ENCODE measurements at places on chromosomes 4 and X.
A peak's percentile ranks its signal among the peaks of the same experiment; 100 is the strongest.

GRCh38 chrX:9234315-9234714, 200.4 kb upstream of the FAM9B start:
- no peak for DNase-seq

GRCh38 chr4:2080429-2081300, 21.5 kb downstream of the NAT8L start:
- DNase-seq: peak; percentile 28

GRCh38 chr4:106809076-106809475, 227.0 kb downstream of the DKK2 start:
- no peak for DNase-seq

- DNase-seq: no peak
Measured at GRCh38 chr4:835148-836002, 9.4 kb upstream of the CPLX1 start.

DNA sequence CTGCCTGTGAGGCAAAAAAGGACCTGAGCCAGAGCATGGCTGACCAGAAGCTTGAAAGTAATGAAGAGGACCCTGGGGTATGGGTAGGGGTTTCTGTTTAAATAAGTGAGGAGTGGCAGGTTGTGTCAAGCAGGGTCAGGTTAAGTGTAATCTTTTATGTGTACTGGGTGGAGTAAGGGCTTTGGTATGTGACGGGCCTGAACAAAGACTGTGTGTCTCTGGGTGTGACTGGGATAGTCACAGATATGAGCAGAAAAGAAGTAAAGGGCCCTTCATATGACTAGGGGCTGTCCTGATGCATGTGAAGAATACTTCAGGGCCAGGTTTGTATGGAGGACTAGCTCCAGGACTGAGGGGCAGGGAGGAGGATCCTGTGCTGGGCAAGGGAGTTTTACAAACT, 82.4 kb downstream of the ITIH6 start:
- DNase-seq: no peak

DNA sequence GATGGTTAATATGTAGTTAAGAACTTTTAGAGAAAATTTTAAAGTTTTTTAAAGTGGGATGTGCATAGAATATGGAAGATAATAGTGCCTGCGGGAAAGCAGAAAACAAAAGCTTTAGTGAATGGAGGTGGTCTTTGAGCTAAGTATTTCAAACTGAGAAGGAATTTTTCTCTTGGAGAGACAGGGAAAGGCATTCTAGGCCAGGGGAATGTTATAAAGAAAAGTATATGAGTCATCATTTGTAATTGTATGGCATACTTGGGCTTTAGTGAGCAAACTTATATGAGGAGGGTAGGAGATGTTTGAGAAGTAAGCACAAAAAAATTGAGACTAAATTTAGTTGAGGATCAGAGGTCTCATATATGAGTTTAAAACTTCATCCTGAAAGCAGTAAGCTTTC, 467.0 kb downstream of the PPARGC1A start:
- no peak for DNase-seq

DNA sequence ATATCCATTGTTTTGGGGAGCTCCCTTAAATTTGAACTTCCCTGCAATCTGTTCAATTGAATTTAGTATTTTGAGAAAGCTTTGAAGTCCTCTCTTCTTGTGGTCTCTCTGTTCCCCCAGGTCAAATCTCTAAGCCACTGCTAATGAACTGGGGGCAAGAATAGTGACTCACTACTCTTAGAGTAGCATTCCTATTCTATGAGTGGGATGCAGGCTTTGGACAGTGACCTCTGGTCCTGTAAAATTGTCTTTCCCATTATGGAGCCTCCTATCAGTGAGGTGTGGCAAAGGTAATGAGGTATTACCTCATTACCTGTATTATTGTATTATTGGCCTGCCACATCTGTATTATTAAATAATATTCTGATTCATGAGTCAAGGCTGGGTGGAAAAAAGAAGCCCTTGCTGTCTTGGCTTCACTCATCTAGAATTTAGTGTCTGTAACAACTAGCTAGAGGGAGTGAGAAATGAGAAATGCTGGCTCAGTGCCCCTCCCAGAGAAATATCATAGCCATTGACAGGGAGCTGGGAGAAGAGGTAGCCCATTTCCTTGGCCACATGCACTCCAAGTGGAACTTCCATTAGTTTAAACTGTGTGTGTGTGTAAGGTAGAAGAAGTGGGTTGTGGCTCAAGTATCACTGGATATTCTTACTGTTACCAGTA, 393.9 kb upstream of the CTSO start:
- DNase-seq: peak; percentile 50

GRCh38 chr4:162139412-162139811, 24.4 kb downstream of the FSTL5 start:
- DNase-seq: no peak

- DNase-seq: no peak
Measured at GRCh38 chr4:181569553-181569952, 673.6 kb upstream of the TENM3 start.

DNA sequence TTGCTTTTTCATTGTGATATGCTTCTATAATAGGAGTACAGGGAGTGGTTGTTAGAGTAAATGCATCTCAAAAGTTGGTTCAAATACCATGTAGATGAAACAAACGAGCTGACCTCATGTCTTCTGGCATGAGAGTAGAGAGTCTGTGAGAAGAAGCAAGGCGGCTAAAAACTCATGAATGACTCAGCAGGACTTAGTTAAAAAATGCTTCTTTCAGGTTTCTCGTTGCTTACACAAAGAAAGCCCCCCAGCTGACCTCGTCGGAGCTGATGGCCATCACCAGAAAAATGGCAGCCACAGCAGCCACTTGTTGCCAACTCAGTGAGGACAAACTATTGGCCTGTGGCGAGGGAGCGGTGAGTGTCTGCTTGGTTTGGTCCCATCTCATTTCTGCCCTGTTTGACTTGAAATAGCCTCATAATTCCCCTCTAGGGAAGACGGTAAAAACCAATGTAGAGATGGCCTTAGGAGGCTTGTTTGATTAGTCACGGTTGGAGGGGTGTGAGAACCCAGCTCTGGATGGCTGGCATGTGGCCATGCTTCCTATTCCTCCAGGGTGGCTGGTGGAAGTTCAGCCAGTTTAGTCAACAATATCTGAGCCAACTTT, 14.5 kb downstream of the AFP start:
- DNase-seq: peak; percentile 73

DNA sequence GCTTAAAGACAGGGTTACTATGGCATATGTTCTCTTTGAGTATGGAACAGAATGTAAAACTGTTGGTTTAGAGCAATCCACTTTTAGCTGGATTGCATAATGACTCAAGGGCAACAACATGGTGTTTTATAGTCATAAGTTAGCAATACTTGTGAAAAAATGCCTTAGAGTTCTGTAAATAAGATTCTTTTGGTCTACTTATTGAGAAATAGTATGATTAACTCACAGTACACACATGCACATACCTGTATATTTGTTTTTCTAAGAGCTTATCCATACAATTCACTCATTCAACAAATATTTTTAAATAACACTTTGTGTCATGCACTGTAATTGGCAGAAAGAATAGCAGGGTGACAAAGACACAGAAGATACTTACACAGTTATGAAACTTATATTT, 1415.5 kb downstream of the PCDH7 start:
- no peak for DNase-seq

GRCh38 chrX:100207331-100208024, 202.6 kb downstream of the PCDH19 start:
- DNase-seq: peak; percentile 38

DNA sequence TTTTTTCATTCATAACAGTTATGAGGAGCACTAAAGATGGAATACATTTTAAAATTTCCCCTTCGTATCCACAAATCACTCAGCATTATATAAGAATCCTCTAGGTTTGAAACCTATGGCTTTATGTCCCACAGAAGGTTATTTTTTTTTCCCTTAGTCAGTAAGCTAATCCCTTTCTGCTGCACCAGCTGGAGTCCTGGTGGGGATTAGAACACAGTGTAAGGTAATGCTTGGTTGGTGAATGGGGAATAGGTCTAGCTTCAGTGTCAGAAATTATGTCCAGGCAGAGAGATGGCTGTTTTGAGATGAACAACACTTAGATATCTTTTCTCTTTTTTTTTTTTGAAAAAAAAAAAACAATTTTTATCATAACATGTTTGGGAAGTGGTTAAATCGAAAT, 116.6 kb downstream of the RASGEF1B start:
- DNase-seq: no peak

DNA sequence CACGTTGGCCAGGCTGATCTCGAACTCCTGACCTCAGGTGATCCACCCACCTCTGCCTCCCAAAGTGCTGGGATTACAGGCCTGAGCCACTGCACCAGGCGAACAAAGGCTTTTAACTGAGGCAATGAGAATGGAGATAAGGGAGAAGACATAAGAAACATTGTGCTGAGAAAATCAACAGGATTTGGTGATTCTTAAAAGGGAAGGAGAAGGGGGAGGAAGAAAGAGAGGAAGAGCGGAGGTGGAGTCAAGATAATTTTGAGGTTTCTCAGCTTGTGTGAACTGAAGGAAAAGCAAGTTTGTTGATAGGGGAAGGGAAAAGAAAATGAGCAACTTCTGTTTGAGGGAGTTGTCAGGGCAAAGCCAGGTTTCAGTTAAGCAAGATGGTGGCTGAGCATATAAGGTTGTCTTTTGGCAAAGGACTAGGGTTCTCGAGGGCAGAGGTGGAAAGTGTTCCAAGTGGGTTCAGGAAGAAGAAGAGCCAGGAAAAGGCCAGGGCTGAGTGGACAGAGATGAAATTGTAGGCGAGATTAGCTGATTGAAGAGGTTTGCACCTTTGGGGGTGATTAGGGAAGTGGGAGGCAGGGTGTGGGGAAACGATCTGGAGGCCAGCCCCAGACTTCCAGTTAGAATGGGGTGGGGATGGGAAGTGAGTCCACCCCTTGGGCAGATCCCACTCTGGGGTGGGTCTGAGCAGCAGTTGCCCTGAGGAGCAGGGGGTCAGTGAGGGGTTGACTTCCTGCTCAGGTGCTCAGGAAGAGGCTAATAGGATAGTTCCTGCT, 7.8 kb downstream of the DOCK11 start:
- no peak for DNase-seq

- no peak for DNase-seq
Measured at GRCh38 chrX:48090123-48090522, 18.7 kb upstream of the ZNF630 start.

GRCh38 chr4:46986922-46987638, 6.3 kb downstream of the GABRA4 start:
- DNase-seq: no peak

DNA sequence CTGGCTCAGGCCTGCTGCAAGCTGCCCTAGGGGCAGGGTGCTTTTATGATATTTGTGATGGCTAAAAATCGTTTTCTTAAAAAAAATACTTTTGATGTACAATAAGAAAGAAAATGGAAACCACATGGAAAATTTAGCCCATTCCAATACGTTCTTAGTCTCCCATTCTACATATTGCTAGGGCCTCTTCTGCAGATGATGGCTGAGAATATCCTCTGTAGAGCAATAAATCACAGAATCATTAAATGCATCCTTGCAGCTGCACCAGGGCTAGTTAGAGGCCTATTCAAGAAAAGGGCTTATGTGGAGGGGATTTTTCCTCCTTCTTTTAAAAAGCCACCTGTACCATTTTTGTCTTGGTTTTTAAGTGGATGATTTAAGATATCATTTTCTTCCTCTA, 97.6 kb upstream of the C1GALT1C1 start:
- DNase-seq: no peak

DNA sequence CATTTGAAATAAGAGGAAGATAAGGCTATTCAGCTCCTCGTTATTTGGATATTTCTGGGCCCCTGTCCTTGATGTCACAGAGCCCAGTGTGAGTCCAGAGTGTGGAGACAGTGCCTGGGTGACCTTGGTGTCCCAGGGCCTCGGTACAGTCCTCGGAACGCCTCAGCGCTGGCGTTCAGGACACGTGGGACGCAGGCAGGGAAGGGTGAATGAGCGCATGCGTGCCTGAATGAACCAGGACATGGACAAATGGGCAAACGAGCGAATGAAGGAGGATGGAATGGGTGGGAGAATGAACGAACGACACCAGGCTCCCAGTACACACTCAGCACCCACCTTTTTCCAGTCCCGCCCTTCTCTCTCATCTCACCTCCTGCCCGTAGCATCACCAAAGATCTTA, 44.2 kb downstream of the EVC start:
- no peak for DNase-seq

DNA sequence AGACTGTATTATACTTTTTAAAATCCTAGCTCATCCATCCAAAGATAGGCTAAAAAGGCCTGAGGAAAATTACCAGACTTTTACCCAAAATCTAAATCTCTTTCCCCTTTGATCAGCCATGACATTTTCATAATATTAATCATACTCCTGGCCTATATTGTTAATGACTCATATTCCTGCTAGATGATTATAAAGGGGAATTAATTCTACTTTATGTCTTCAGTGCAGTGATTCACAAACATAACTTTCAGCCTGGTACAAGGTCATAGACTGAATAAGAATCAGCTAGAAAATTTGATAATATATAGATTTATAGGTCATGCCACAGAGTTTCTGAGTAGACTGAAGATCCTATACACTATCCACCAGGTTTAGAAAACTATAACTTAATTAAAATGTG, 1905.4 kb downstream of the C4orf33 start:
- DNase-seq: no peak

- DNase-seq: no peak
Measured at GRCh38 chrX:53186351-53186750, 38.7 kb downstream of the KDM5C start.

- no peak for DNase-seq
Measured at GRCh38 chr4:122689972-122690371, 42.5 kb upstream of the BBS12 start.

DNA sequence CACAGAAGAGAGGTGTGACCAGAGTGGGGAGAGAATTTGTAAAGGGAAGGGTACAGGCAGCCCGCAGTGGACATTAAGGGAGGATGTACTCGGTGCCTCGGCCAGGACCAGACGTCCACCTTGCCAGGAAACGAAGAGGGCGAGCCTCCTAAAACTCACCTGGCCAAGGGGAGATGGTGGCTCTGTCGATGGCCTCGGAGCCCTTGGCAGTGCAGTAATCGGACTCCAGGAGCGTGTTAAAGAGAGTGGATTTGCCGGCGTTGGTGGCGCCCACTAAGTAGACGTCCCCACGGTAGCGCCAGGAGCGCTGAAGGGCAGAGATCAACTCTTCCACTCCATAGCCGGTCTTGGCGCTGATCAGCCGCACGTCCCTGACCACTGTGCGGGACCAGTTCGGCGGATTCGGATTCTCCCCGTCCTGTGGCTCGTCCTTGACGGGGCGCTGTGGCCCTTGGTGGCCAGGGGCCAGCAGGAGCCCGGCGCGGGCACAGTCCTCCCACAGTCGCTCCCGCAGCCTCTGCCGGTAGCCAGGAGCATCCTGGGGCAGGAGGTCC, 1.0 kb downstream of the NOA1 start:
- no peak for DNase-seq

GRCh38 chr4:182577411-182577810, 334.2 kb downstream of the TENM3 start:
- DNase-seq: no peak

GRCh38 chrX:17078031-17078720, 131.7 kb downstream of the REPS2 start:
- no peak for DNase-seq

All from endodermal cell (in vitro differentiated cells).